Muscle of leg (tissue), 16 donors: ENCODE measurements at places on chromosomes 5 and 9. TPM values are rescaled to one million over a fixed set of nuclear protein-coding genes. Genes with fewer than 3 reads are reported as not detected.
A peak's percentile ranks its signal among the peaks of the same experiment; 100 is the strongest.

- DNase-seq, result no peak
Observed at GRCh38 chr9:136489731-136490130, 6.9 kb upstream of the SEC16A start.

- no peak for DNase-seq
Observed at GRCh38 chr5:1325870-1326531, 18.9 kb downstream of the CLPTM1L start.

FCN2 gene
- 0.18 TPM for total RNA-seq

DNA sequence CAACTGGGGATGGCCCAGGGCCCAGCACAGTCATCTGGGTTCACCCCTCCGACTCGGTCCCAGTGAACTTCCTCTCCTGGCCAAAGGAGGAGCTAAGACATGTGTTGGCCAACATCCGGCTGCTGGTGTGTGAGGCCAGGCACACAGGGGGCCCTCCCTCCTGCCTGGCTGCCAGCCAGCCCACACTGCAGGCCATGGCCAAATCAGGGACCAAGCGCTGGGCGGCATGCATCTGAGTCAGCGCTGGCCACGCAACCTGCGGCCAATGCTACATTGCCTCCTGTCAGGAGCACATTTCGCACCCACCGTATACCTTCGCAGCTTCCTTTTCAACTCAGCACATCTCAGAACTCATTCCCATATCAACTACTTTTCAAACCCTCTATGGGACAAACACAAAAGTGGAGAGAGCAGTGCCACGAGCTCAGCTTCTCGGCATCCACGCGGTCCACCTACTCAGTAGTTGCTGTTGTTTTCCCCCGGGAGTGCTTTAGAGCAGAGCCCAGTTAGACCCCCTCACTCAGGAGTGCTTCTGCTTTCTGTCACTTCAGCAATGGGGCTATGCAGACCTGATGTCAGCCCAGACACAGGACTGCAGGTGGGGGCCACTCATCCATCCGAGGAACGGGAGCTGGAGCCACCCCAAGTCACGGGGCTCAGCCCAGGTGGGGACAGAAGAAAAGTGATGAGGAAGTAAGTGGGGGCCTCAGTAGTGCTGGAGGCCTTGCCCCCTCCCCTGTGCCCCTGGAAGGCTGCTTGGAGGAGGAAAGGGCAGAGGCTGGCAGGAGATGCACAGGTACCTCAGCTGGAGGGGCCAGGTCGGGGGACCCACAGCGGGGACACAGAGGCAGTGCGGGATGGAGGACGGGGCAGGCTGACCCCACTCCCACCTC is 13.9 kb downstream of the NINJ1 start:
- peak; percentile 89 for DNase-seq

- DNase-seq, result peak; percentile 92
Observed at GRCh38 chr5:168712280-168712924, 133.2 kb upstream of the PANK3 start.

GRCh38 chr9:34279411-34279810 is 49.7 kb downstream of the KIF24 start:
- peak; percentile 18 for DNase-seq

DNA sequence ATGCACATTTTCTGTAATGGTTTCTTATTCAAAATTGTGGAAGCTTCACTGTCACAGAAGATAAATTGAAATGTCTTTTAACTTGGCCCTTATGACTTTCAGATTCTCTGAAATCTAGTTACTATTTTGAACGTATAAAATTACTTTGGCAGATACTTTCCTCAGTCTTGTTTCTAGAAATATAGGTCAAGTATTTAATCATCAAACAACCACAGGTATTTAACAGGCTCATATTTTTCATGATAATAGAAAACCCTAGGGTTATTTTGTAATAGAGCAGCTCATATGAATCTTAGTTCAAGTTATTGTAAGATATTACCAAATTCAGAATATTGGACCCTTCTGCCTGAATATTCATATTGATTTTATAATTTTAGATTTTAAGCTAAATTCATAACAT is 236.0 kb upstream of the CDH18 start:
- no peak for DNase-seq

DNA sequence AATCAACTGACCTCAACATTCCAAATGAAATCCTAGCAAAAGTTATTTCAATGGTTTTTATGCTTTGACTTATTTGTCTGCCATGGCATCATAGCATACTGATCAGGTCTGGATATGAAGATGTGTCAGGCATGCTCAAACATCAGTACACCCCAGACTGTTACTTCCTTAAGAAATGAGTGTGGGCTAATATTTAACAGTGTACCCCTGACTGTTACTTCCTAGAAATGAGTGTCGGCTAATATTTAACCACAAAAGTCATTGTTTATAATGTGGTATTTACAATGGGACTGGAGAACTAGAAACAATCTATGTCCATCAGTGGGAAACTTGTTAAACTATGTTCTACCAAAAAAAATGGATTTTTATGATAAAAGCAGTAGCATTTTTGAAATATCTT is 38.1 kb upstream of the HNRNPA0 start:
- DNase-seq, result no peak

GRCh38 chr5:1541702-1542400 is 18.1 kb upstream of the LPCAT1 start:
- DNase-seq, result peak; percentile 98

GRCh38 chr5:89228355-89228754 is 345.4 kb upstream of the MEF2C start:
- DNase-seq, result no peak

ABO gene
- total RNA-seq, result 0.13 TPM

KIAA0825 gene
- 5.6 TPM for total RNA-seq

DNA sequence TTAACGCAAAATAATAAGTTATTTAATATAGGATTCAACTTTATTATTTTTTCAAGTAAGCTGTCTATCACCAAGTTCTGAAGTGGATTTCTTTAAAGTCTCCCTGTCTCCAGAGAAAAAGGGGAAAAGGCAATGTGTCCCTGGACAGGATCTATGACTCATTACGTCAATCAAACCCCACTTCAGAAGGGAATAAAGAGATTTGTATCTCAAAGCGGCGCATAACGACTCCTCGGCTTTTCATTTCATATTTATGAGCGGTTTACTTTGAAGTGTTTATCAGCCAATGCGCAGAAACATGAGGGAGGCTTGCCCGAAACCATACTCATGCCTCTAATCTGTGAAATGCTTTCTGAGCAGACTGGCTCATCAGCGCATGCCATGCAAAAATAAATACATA is 938.6 kb upstream of the WWC1 start:
- DNase-seq, result no peak

DNA sequence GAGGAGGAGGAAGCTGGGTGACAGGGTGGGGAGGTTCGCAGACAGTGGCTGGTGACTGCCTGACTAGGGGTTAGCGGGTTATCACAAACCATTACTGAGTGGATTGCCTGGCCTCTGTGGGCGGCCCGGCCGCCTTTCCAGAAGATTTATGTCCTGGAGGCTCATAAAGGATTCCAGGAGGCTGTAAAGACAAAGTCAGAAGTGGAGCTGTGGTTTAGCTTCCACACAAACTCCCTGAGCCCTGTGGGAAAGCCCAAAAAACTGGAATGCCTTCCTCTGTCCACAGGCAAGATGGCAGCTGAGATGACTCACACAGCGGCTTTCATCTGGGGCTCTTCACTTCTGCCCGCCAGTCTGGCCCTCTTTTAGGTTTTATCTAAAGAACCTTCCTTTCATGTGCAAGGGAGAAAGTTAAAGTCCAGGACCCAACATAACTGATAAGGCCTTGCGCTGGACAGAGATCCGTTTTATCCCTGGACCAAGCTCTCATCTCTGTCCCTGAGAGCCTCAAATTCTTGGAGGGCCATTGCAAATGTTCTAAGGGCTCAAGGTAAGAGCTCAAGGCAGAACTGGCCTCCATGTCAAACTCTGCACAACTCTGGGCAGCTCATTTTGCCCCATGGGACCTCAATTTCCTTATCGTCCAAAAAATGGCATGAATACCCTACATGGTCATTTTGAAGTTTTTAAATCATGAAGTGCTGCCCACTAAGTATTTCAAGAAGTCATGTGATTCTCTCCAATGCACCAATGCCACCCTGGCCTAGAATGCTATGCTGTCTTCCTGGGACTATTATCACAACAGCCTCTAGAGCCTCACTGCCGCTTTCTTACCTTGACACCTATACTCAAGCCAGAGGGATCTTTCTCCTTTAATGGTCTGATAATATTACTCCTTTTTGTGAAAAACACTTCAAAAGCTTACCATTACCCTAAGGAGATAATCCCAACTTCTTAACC is 249.4 kb upstream of the TRIM32 start:
- no peak for DNase-seq

DNA sequence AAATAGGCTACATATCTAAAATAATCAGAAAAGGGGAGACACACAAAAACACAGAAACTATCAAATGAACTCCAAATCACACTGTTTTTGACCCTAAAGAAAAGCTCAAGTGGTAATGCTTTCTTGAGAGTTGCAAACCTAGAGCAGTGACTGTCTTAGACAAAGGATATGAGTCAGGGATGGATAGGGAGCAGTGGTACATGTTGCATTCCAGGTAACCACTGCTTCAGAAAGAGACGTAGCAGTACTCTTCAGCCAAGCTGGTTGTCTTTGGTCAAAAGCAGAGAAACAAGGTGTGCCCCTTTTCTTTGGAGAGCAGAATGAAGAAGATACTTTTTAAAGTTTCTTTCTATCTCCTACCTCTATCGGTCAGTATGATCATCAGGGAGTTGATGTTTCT is 1003.6 kb downstream of the CDH9 start:
- no peak for DNase-seq

SPATA31C1 gene
- 0.04 TPM for total RNA-seq

RBM18 gene
- total RNA-seq, result 14.4 TPM

- DNase-seq, result no peak
Observed at GRCh38 chr5:159576902-159577301, 246.6 kb upstream of the IL12B start.

GRCh38 chr5:83095163-83095956 is 18.0 kb downstream of the XRCC4 start:
- no peak for DNase-seq

DNA sequence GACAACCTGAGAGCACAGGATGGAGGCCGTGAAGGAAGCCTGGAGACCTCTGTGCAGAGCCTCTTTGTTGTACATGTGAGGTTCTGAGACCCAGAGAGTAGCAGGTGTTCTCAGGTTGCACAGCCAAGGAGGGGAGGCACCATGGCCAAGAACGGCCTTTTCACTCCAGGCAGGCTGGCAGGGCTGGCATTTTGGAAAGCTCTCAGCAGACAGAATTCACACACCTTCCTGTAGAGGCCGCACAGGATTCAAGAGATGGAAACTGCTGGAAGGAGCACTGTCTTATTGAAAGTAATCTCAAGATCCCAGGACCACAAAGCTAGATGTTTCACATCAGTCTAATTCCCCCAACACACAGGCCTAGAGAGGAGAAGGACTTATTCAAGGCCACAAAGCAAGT is 52.8 kb upstream of the XPA start:
- no peak for DNase-seq

SH2D3C gene
- 12.4 TPM for total RNA-seq

- peak; percentile 74 for DNase-seq
Observed at GRCh38 chr5:134125039-134126015, 10.8 kb downstream of the TCF7 start.

LTC4S gene
- total RNA-seq, result 2.3 TPM

DNA sequence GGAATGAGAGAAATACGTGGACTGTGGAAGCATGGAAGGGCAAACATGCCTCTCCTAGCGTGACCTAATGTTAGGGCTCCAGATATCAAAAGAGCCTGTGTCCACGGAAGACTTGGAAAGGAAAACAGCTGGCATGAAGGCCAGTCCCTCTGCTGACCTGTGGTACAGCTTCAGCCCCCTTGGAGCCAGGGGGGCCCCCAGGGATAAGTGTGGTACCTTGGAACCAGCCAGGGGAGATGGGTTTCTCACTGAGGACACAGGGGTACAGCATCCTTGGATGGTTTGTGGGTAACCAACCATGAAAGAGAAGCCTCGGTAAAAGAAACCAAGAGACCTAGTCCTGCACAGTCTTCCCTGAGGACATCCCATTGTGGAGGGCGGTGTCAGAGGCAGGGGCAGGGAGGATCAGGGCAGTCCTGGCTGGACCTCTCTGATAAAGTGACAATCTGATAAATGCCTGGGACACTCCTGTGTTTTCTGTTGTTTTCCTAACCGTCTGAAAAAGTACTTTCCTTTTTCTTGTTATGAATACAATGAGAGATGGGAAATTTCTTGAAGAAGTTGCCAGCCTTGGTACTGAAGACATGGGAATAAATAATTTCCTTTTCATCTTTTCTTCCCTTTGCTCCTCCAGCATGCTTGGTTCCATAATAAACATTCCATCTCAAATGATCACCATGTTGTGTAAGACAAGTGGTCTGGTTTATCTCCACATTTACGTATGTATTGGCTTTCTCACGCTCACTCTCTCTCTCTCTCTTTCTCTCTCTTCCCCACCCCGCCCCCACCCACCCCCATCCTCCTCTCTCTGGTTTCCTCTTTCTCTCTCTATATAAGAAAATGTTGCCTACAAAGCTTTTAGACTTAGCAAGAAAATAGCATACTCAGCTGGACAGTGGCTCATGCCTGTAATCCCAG is 102.1 kb downstream of the SUSD1 start:
- no peak for DNase-seq

- DNase-seq, result no peak
Observed at GRCh38 chr9:133251773-133252172, 23.2 kb downstream of the ABO start.

DNA sequence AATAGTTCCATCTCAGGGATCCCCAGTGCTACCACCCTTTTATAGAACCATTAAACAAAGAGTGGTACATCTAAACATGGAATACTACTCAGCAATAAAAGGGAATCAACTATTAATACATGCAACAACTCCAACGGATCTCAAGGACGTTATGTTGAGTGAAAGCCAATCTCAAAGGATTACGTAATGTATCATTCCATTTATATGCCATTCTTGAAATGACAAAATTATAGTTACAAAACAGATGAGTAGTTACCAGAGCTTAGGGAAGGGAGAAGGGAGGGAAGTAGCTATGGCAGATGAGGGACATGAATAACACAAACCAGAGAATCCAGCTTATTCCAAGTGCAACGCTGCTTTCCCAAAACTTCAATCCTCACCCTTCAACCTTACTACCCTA is 69.5 kb downstream of the ACTL7B start:
- no peak for DNase-seq
